ENCODE measurements at places on chromosomes 12 and 14. TPM values are rescaled to one million over a fixed set of nuclear protein-coding genes. Genes with fewer than 3 reads are reported as not detected.

TTLL5 gene
- 40.8 TPM for total RNA-seq

MMP14 gene
- 206 TPM for total RNA-seq

PAX9 gene
- total RNA-seq = 3.4 TPM

TPH2 gene
- not detected for total RNA-seq

NOPCHAP1 gene
- 12.9 TPM for total RNA-seq

DYRK2 gene
- 42.5 TPM for total RNA-seq

FOXJ2 gene
- total RNA-seq = 29.8 TPM

STXBP6 gene
- total RNA-seq = 1.8 TPM

NRL gene
- total RNA-seq = 1.1 TPM

SIX1 gene
- 2.2 TPM for total RNA-seq

SLC39A5 gene
- not detected for total RNA-seq

TEX52 gene
- not detected for total RNA-seq

TRIM9 gene
- 1.3 TPM for total RNA-seq

SIX6 gene
- total RNA-seq = not detected

KRT77 gene
- total RNA-seq = not detected

DAO gene
- not detected for total RNA-seq

GRIN2B gene
- 0.03 TPM for total RNA-seq

SERPINA4 gene
- total RNA-seq = not detected

PIWIL1 gene
- total RNA-seq = not detected

RPL10L gene
- total RNA-seq = not detected

CNTN1 gene
- 4.8 TPM for total RNA-seq

INSM2 gene
- not detected for total RNA-seq

EID3 gene
- 8.6 TPM for total RNA-seq

CACNA2D4 gene
- total RNA-seq = 9.7 TPM

MFAP5 gene
- total RNA-seq = 470 TPM

EFS gene
- 24.5 TPM for total RNA-seq

RFX4 gene
- total RNA-seq = not detected

PRB3 gene
- not detected for total RNA-seq

SLC6A13 gene
- total RNA-seq = not detected

BRMS1L gene
- 14.9 TPM for total RNA-seq

APOF gene
- total RNA-seq = not detected

OR6C74 gene
- total RNA-seq = not detected

SLC7A7 gene
- total RNA-seq = 16.7 TPM

KERA gene
- total RNA-seq = not detected
